ENCODE measurements at places on chromosomes 2 and 18.

DNA sequence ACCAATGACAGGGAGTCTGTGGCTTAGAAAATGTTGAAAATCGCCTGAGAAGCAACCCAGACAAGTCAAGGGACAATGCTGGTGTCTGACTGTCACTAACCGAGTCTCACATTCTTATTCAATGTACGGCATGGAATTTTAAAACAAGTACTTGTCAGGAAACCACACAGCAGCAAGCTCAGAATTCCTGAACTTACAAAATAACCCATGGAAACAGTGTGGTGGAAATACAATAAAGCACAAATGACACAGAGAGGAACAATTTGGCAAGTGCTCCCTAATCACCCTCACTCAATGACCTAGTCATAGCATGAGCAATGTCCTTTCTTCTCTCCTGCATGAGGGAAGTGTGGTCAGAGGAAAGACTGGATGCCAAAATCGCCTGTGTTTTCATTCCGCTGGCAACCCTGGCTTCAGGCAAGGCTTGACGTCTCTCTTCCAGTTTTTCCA lies 154.0 kb downstream of the SATB2 start:
- DNase-seq, result no peak

- DNase-seq, result no peak
Observed at GRCh38 chr2:232367591-232368233, 10.8 kb upstream of the ALPP start.

- no peak for DNase-seq
Observed at GRCh38 chr2:43370146-43370545, 143.7 kb upstream of the ZFP36L2 start.

DNA sequence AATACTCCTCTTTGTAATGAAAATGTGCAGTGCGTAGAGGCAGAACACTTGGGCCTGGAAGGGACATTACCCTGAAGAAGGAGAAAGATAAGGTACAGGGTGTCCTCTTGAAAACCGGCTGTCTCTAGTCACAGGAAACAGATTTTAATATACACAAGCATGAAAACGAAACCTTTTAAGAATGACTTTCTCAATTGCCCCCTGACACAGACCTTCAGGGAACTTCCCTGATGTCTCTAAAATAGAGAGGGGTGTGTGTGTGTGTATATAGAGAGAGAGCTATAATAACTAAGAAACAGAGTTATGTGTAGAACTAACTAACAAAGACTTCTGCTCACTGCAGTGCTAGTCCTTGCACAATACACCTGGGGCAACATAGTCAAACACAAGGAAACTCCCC lies 780.0 kb downstream of the CNTNAP5 start:
- DNase-seq, result no peak

DNA sequence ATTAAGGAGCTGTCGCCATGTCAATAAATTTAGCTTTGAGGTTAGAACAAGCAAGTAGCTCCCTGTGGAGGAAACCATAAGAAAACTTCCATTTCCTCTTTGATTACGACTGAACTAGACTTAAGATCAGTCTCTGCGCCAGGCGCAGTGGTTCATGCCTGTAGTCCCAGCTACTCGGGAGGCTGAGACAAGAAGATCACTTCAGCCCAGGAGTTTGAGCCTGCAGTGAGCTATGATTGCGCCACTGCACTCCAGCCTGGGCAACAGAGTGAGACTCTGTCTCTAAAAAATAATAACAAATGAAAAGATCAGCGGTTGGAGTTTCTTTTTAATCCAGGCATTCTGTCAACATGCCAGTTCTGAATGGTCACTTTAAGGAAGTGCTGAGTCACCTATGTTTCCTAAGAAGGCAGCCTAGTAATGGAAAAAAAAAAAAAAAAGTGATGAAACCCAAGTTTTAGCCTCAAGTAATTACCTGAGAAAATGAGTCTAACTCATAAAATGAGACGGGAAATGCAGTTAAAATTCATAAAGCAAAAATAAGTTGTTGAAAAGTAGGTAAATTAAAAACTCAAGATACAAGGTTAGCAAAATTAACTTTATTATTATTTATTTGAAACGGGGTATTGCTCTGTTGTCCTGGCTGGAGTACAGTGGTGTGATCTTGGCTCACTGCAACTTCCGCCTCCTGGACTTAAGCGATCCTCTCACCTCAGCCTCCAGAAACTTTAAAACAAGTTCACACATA lies 10.2 kb downstream of the C18orf32 start:
- no peak for DNase-seq

GRCh38 chr2:147792966-147793617 lies 51.7 kb upstream of the ACVR2A start:
- no peak for DNase-seq

GRCh38 chr2:213261237-213261636 lies 23.0 kb upstream of the SPAG16 start:
- DNase-seq, result peak; percentile 4

GRCh38 chr18:24426398-24427294 lies at the start of gene IMPACT:
Gene IMPACT, plus strand, starts transcription at chr18:24426670. Its CDS starts 87 bp downstream, at chr18:24426757.
- DNase-seq, result peak; percentile 77

- DNase-seq, result no peak
Observed at GRCh38 chr2:96102596-96103186, 13.7 kb downstream of the ADRA2B start.

DNA sequence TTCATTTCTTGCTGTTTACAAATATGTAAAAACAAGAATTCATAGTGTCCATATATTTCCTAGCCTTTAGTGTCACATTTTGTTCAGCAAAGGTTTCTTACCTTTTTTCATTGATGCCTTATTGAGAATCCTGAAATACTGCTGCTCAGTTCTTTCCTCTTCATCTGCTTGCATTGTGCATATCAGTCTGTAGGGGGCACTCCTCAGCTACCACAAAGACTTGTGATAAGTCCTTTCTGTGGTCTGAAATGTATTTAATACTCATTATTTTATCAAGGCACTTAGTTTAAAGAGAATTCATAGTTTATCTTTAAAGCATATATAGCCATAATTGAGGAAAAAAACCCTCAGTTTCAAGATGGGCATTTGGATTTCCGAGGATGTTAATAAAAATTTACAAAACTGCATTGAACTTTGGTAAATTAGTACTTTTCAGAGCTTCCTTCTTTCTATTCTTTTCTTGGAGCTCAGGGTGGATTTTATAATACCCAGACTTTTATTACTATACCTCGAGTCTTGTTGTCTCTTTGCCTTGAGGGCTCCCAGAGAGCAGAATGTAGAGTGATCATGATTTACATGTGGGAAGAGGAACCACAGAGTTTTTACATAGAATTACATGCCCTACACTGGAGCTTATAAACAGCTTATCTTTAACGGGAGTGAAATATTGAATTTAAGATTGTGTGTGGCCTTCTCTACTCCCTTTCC lies 570.1 kb downstream of the PLCL1 start:
- DNase-seq, result peak; percentile 8

GRCh38 chr2:25115902-25116301 lies 52.5 kb downstream of the POMC start:
- DNase-seq, result no peak

DNA sequence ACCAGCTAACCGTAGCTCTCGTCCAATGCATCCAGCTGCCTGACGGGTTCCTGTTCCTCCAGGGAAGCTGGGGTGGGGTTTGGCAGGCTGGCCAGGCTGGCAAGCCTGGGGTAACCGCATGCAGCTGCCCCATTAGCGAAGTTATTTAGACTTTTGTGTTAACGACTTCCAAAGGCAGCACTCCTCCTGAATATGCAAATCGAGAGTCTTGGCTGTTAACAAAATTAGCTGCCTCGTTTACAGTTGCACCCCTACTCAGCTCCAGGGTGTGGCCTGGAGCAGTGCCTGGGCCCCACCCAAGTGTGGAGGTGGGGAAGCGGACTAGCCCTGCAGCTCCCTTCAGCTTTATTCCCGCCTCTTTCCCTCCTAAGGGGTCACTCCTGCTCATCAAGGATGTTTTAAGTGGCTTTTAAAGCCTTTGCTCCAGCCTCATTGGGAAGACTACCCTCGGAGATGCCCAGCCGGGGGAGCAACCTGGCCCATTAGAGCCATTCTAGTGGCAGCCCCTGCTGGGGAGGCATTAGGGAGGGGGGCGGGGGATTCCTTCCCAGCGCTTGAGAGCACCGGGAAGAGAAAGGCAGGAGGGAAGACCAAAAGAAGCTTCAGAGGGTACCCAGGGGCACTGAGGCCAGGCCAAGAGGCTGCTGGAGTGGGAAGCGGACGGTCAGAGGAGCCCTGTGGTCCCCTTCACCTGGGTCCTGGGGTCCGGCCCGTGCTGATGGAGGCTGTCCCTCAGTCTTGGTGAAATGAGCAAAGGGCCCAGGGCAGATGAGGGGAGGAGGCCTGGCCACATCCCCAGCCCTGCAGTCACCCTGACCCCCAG lies 204.1 kb downstream of the CELF4 start:
- DNase-seq, result no peak

DNA sequence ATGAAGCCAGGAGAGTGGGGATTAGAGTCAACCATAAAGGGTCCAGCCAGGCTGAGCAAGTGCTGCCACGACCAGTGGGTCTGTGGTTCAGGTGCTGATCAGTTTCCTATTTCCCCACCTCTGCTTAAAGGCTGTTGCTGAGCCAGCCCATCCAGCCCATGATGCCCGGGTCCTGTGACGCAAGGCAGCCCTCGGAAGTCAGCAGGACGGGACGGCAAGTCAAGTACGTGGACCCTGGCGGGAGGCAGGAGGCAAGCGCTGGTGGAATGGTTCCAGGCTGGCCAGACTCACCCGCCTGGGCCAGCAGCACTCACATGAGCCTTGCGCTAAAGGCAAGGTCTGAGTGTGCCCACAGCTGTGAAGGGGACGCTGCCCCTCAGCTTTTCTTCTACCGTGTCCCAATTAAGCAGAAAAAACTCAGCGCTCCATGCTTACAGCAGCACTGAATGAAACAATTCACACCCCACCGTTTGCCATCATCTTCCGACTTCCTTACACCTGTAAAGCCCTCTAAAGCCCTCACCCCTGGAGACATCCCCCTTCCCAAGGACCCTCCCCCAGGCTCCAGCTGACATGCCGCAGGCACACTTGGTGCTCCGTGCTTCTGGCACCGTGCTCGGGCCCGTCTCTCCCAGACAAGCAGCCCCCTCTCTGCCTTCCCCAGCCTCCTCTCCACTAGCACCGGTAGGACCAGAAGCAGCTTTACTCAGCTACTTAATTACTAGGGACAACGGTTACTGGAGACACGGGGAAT lies 11.3 kb upstream of the RPL31 start:
- no peak for DNase-seq

DNA sequence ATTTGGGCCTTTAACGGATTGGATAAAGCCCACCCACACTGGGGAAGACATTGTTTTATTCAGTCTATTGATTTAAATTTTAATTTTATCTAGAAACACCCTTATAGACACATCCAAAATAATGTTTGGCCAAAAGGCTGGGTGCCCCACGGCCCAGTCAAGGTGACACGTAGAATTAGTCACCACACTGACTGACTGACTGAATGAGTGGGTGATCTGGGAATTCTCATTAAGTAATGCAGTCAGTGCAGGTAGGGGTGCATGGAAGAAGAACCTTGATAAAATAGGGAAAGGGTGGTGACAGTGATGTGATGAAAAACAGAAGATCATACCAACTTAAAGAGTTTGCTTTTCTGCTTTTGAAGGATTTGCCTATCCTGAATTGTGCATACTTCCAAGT lies 554.8 kb downstream of the DCC start:
- DNase-seq, result no peak

GRCh38 chr2:145736871-145737270 lies 1217.0 kb upstream of the ZEB2 start:
- DNase-seq, result no peak

DNA sequence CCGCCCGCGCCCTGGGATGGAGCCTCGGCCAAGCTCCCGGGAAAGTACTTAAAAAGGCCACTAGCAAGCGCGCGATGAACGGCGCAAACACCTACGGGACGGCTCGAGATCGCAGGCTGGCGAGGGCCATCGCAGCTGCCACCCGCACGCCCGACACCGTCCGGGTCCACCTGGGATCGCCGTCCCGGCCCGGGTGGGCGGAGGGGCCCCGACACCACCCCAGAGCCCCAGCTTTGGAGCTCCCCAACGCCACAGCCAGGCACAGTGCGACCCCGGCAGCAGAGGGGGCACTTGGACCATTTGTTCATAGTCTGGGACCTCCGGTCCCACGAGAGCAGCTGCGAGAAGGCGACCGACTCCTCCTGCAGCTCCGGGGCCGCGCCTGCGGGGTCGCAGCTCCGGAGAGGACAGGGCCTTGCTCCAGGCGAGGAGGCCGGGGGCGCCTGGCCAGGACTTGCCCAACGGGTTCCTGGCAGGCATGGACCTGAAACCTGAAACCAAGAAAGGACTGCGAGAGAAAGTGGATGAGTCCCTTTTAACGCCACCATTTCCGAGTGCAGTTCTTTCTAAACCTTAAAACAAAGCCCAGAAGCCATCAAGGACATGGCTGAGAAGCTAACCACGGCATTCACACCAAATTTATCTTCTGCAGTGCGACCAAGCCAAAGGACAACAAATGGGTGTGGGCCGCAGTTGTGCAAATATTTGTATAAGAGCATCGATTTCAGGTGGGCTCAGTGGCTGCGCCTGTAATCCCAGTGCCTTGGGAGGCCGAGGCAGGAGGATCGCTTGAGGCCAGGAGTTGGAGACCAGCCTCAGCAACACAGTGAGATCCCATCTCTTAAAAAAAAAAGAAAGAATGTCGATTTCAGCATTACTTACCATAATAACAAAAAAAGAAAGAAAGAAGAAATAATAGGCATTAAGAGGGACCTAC lies 54.0 kb upstream of the IMP4 start:
- no peak for DNase-seq
